ENCODE measurements at places on chromosomes 12 and 14.

- no peak for DNase-seq
Observed at GRCh38 chr14:100408350-100409002, 85.3 kb downstream of the SLC25A47 start.

GRCh38 chr12:28824193-28824846, 324.8 kb upstream of the FAR2 start:
- no peak for DNase-seq

DNA sequence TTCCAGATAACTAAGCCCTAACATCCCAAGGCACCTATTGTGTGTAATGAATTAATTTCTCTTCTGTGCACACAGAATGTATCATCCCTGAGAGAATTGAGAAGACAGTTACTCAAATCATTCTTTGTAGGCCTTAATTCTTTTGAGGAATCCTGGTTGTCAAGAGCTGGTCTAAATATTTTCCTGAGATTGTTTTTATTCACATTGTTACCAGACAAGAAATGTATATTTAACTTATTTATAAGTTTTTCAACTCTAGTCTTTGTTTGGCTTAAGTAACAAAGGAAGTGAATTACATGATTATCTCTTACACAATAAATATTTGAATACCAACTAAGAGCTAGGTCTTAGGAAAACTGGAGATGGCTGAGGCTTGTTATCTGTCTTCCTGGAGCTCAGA, 169.4 kb downstream of the DACT1 start:
- no peak for DNase-seq

DNA sequence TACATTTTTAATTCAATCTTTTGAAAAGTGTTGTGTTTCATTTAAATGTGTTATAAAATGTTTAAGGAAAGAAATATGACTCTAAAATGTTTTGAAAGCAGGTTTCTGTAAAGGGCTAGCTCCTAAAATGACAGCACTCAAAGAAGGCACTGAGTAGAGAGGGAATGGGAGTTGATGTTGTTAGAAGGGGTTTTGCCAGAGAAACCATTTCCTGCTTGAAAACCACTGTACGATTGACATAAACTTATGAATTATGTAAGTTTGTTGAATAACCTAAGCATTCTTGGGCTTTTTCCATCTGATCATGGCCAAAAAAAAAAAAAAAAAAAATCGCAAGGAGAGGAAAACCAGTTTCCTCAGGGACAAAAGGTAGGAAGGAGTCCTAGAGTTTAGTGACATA, 234.0 kb downstream of the EGLN3 start:
- DNase-seq, result no peak

DNA sequence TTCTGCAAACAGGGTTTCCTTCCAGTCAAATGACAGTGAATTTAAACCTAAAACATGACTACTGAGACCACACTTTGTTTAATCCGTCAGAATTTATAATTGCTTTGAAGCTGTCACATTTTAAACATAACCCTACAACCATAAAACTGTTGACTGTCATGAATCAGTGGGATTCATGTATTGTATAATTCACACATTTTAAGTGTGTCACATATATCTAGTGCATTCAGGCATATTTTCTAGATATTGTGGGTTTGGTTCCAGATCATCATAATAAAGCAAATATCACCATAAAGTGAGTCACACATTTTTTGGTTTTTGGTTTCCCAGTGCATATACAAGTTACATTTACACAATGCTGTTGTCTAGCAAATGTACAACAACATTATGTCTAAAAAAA, 304.4 kb downstream of the TMEM132D start:
- no peak for DNase-seq

DNA sequence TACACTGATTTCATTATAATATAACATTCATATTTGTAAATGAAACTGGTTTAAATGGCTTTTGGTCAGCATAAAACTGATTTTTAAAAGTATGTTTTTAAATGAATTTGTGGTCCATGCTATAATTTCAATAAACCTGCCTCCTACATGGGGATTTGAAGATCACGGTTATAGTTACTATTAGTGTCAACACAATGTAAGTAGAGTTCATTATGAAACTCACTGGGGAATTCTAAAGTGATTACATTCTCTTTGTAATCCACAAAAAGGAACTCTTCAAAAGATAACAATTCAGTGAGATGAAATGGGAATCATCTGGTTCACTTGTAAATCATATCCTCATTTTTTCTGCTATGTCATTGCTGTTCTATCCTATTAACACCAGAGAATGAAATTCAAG, 204.5 kb upstream of the G2E3 start:
- DNase-seq, result no peak

GRCh38 chr12:257521-258321, 4.9 kb downstream of the SLC6A13 start:
- DNase-seq, result no peak

DNA sequence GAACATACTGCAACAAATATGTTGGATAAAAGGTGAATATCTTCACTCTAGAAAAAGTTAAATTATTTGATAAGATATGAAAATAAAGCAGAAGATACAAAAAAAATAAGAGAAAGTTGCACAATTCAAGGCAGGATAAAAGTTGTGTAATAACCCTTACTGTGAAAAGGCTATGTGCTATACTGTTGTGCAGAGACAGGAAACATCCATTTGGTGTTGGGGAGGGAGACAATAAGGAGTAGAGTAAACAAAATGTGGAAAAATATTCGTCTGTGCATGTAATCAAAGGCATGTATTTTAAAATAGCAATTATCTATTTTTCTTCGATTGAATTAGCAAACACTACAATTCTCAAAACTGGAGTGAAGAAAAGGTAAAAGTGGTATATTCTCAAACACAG, 34.8 kb downstream of the PTHLH start:
- DNase-seq, result no peak

GRCh38 chr12:123199936-123200335, 33.0 kb downstream of the MPHOSPH9 start:
- no peak for DNase-seq

- DNase-seq, result no peak
Observed at GRCh38 chr14:62914025-62914424, 131.2 kb downstream of the KCNH5 start.

DNA sequence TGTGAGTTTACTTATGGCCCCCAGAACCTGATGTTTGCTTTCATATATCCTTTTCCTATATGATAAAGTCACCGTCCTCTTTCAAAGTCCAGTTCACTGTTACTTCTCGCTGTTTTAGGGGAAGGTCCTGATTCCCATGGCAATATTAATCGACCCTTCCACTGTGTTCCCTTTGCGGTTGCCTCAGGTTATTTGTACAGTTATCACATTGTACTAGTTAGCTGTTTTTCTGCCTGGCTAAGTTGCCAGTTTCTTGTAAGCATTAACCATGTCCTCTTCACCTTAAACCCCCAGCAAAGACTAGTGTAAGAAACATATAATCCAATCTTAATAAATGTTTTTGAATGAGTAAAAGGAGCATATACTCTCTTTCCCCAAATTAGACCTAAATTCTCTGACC, 115.0 kb upstream of the PPFIA2 start:
- no peak for DNase-seq

DNA sequence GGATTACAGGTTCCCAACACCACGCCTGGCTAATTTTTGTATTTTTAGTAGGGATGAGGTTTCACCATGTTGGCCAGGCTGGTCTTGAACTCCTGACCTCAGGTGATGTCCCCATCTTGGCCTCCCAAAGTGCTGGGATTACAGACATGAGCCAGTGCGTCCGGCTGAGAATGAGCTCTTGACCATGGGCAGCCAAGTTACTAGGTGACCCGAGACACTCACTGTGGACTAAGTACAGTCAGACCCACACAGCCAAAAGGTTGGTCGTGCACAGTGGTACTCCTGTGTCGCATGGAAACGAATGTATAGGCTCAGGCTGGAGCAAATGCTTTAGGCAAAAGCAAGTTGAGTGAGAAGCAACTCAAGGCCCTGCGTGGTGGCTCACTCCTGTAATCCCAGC, 21.0 kb downstream of the DLK1 start:
- no peak for DNase-seq

- no peak for DNase-seq
Observed at GRCh38 chr14:69152181-69152901, 578 bp downstream of the DCAF5 start.

GRCh38 chr12:114662512-114663177, 21.3 kb downstream of the TBX3 start:
- no peak for DNase-seq

GRCh38 chr12:83573671-83574070, 887.0 kb downstream of the TMTC2 start:
- DNase-seq, result no peak

GRCh38 chr12:108914121-108914531, 34.2 kb downstream of the DAO start:
- DNase-seq, result no peak

DNA sequence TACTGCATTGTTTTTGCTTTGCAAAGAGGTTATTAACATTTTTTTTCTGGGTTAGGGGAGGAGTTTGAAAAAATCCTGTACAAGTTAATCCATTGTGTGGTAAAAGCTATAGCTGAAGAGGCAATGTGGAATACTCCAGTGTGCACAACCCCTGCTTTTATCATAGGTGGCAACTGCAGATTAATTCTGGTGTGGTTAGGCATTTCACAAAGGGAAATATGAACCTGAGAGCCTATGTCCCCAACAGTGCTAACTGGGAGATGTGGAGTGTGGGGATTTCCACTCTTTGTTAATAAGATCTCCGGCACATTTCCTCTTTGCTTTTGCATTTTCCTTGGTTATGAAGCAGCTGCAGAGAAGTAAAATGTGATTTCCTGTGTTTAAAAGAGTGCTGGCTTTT, 33.6 kb downstream of the PRORP start:
- no peak for DNase-seq

GRCh38 chr12:124862768-124863415, 772 bp downstream of the SCARB1 start:
- no peak for DNase-seq

- DNase-seq, result no peak
Observed at GRCh38 chr12:103813949-103814348, 27.1 kb downstream of the NT5DC3 start.

- no peak for DNase-seq
Observed at GRCh38 chr14:103529383-103530365, 678 bp downstream of the TRMT61A start.

GRCh38 chr12:72677139-72677538, 405.0 kb downstream of the TRHDE start:
- DNase-seq, result no peak

DNA sequence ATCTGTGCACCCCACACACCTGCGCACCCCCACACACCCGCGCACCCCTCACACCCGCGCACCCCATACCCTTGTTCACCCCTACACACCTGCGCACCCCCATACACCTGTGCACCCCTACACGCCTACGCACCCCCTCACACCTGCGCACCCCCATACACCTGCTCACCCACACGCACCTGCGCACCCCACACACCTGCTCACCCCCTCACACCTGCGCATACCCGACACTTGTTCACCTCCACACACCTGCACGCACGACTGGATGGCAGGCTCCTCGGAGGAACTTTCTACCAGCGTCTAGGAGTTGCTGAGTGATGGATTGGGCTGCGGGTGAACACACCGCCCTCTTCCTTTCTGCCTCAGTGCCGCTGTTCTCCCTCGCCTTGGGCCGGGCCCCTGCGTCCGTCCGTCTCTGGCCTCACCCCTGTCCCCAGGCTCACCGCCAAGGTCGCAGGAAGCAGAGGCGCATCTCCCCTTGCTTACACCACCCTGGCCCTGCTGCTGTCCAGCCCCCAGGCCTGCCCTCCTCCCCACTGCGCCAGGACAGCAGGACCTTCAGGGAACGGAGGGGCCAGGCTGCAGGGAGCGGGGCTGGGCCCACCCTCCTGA, 20.7 kb upstream of the TMEM106C start:
- no peak for DNase-seq

GRCh38 chr14:61269321-61270083, 11.6 kb downstream of the TMEM30B start:
- no peak for DNase-seq

DNA sequence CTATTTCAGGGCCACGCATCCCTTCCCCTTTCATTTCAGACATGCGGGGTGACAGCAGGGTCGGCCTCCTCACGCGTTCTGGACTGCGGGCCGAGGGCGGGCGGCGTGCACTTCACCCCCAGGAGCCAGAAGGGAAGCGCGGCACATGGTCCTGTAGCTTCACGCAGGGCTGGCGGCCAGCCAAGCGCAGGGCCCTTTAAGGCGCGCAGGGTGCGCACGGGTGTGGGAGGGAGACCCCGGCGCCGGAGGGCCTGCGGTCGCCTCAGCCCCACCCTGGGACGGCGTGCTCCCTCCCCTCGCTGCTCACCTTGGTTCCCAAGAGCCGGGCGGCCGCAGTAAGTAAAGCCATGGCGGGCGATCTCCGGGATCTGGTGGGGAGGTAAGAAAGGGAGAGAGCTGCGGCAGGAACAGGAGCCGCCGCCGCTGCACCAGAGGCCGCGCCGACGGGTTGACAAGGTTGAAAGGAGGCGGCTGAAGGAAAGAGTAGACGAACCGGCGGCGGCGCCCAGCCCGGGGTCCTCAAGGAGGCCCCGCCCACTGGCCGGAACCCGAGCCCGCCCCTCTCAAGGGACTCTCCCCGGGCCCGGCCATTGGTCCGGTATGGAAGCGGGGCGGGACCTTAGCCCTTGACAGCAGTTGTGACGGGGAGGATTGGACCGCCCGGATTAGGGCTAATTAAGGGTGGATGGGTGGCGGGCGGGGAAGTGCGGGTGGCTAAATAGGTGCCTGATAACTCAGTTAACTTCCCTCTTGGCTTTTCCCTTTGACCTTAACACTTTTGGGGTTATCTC, at the start of gene CS:
CS (minus strand) TSS at position 478 of the 791 bp plus-strand sequence; CDS start at position 349, 129 bp downstream.
- peak; percentile 99 for DNase-seq

- DNase-seq, result no peak
Observed at GRCh38 chr12:131390412-131391334, 320.2 kb upstream of the SFSWAP start.

- no peak for DNase-seq
Observed at GRCh38 chr14:54177641-54178621, 218.9 kb upstream of the CDKN3 start.

DNA sequence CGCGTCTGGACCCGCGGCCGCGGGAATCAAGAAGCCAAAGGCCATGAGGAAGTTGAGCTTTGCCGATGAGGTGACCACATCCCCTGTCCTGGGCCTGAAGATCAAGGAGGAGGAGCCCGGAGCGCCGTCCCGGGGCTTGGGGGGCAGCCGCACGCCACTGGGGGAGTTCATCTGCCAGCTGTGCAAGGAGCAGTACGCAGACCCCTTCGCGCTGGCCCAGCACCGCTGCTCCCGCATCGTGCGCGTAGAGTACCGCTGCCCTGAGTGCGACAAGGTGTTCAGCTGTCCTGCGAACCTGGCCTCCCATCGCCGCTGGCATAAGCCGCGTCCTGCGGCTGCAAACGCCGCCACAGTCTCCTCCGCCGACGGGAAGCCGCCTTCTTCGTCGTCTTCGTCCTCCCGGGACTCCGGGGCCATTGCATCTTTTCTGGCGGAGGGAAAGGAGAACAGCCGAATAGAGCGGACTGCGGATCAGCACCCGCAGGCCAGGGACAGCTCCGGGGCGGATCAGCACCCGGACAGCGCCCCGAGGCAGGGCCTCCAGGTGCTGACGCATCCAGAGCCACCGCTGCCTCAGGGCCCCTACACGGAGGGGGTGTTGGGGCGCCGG, 1.0 kb downstream of the INSM2 start:
- DNase-seq, result no peak

- DNase-seq, result no peak
Observed at GRCh38 chr12:51270951-51271518, 820 bp upstream of the SMAGP start.
